Activated T-cell treated with anti-CD3 and anti-CD28 coated beads for 24 hours (primary cell): ENCODE measurements at places on chromosomes 13 and 19.

DNA sequence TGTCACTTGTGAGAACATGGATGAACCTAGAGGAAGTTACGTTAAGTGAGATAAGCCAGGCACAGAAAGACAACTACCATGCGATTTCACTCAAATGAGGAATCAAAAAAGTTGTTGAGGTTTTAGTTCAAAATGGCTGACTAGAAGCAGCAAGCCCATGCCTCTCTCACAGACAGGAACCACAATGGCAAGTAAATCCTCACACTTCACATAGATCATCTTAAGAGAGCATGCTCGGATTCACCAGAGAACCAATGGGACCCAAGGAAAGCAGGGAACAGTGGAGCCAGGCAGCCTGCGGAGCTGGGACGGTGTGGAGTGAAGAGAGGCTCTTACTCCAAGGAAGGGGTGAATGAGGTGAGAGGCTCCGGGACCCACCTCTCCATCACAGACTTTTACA is 581.0 kb downstream of the UQCRFS1 start:
- DNase-seq, result no peak

GRCh38 chr19:16595097-16595496 is 22.9 kb upstream of the SLC35E1 start:
- no peak for DNase-seq

DNA sequence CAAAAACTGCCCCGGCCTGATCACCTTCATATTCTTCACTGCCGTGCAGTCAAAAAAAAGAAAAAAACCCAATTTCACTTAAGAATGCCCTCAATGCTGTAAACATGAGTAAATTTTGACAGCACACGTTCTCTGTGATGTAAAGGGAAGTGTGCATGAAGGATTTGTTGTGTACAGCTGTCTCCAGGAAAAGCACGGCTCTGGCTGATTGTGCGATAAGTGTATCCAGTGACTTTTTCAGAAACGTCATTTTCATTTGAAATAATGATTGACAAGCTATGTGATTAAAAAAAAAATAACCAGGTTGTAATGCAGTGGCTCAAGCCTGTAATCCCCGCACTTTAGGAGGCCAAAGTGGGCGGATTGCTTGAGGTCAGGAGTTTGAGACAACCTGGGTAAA is 39.6 kb downstream of the ANKRD10 start:
- DNase-seq, result no peak

DNA sequence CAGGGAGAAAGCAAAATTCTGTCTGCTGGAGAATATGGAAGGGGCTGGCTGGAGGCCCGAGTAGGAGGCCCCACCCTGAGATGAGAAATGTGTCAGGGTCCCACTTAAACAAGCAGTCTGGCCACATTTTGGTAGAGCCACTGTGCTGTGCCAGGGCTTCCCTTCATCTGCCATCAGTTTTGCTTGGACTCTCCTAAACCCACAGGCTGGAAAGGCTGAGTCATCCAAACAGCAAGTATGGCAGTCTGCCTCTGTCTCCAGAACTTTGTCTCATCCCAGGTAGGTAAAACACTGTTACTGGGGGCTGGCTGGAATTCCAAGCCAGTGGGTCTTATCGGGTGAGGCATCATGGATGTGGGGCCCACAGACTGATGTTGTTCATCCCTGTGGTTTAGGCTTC is 1390.6 kb downstream of the UQCRFS1 start:
- DNase-seq, result no peak

DNA sequence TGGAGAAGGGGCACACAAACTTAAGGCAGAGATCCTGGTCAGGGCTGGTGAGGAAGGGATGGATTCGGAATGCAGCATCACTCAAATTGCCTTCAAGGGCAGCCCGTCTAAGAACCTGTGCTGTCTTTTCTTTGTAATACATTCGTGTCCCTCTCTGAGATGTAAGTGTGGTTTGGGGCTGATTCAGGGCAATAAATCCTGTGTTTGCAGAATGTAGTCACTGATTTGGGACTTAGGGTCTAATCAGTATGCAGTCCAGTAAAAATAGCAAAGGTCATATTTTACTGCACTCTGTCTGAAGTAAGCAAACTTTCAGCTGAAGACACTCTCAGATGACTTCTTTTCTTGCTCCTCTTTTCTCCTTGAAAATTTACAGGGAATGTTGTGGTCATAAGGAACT is 93.8 kb upstream of the C1QTNF9B start:
- no peak for DNase-seq

- DNase-seq, result no peak
Observed at GRCh38 chr19:52785506-52785905, 1.1 kb downstream of the ZNF600 start.

DNA sequence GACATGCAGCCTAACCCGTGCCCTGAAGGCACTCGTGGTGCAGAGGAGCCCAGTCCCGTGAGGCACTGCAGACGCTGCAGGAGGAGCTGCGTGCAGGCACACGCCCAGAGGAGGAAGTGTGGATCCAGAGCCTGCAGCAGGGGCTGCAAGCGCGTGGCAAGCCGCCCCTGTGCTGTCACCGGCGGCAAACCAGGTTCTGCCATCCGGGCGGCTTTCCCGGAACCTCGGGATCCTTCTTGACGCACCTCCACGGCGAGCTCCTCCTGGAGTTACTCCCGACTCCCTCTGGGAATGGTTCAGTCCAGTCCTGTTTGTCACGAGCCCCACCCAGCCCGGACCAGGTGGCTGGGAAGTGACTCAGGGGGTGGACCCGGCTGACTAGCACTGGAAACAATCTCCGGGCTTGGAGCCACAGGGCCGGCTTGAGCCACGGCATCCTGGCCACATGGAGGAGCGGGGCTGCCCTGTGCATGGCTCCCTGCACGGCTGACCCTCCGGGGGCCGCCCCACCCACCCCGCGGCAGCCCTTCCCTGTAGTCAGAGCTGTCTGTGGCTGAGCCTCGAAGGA is 10.2 kb downstream of the DPP9 start:
- DNase-seq, result no peak

DNA sequence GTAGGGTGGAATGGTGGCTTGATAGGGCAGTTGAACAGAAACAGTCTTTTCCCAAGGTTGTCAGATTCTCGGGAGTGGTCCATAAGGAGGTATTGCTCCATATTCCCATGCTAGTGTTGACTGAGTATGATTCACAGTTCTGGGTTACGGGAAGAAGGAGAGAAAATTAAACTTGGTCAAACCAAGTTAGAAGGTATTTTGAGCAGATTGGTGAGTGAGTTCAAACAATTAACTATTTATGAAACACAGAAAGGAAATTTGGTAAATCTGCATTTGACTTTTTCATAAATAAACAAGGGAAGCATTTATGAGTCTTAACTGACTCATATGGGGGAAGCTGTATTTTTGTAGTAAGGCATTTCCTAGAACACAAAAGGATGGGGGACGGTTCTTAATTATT is 2419.4 kb downstream of the PCDH9 start:
- DNase-seq, result no peak

DNA sequence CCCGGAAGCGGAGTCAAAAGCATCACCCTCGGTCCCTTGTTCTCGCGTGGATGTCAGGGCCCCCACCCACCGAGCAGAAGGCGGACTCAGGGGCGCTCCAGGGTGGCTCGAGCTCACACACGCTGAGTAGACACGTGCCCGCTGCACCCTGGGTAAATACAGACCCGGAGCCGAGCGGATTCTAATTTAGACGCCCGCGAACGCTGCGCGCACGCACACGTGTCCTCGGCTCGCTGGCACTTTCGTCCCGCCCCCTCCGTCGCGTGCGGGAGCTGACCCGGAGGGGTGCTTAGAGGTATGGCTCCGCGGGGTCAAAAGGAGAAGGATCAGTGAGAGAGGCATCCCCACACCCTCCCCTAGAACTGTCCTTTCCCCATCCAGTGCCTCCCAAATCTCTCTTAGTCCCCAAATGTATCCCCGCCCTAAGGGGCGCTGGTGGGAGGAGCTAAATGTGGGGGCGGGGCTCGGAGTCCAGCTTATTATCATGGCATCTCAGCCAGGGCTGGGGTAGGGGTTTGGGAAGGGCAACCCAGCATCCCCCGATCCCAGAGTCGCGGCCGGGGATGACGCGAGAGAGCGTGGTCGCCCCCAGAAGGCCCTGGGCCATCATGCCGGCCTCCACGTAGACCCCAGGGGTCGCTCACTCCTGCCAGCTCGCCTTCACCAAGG is 451 bp upstream of the ICAM5 start:
- DNase-seq, result peak; percentile 65
